ENCODE measurements at places on chromosomes 16 and 17. TPM values are rescaled to one million over a fixed set of nuclear protein-coding genes. Genes with fewer than 3 reads are reported as not detected.

The NDUFAF8 gene
- 31.9 TPM for total RNA-seq

The MT4 gene
- total RNA-seq = not detected

- no peaks in the 10 kb centered on the region for H3K36me3 ChIP-seq
- H3K27me3 ChIP-seq = no peaks in the 10 kb centered on the region
- H3K27ac ChIP-seq = no peak overlapping the region
- no peak overlapping the region for H3K4me3 ChIP-seq
- no peaks in the 10 kb centered on the region for H3K4me1 ChIP-seq
- DNase-seq = peak; percentile 27
Measured at GRCh38 chr17:35947156-35947585, 3.7 kb upstream of the LYZL6 start.

GRCh38 chr16:8893976-8894690, 12.0 kb downstream of the LITAFD start:
- no peak overlapping the region for H3K4me3 ChIP-seq
- no peaks in the 10 kb centered on the region for H3K4me1 ChIP-seq
- H3K27ac ChIP-seq = no peak overlapping the region
- no peaks in the 10 kb centered on the region for H3K27me3 ChIP-seq

- H3K4me1 ChIP-seq = no peaks in the 10 kb centered on the region
- H3K27ac ChIP-seq = no peak overlapping the region
- no peak for DNase-seq
- H3K36me3 ChIP-seq = no peaks in the 10 kb centered on the region
- no peaks in the 10 kb centered on the region for H3K27me3 ChIP-seq
- no peak overlapping the region for H3K4me3 ChIP-seq
Measured at GRCh38 chr16:78932355-78932943, 668.1 kb downstream of the MAF start.

GRCh38 chr17:18262111-18262510, 1.6 kb downstream of the MIEF2 start:
- no peaks in the 10 kb centered on the region for H3K36me3 ChIP-seq
- no peaks in the 10 kb centered on the region for H3K27me3 ChIP-seq
- H3K4me1 ChIP-seq = no peaks in the 10 kb centered on the region
- no peak for DNase-seq
- H3K27ac ChIP-seq = no peak overlapping the region

- no peaks in the 10 kb centered on the region for H3K27me3 ChIP-seq
- H3K4me3 ChIP-seq = no peak overlapping the region
- no peaks in the 10 kb centered on the region for H3K4me1 ChIP-seq
- DNase-seq = no peak
- H3K36me3 ChIP-seq = no peaks in the 10 kb centered on the region
- H3K27ac ChIP-seq = no peak overlapping the region
Measured at GRCh38 chr17:67784364-67785121, 40.8 kb upstream of the BPTF start.
